ENCODE measurements at places on chromosomes 7 and 10. TPM values are rescaled to one million over a fixed set of nuclear protein-coding genes. Genes with fewer than 3 reads are reported as not detected.

The POM121C gene
- 34.8 TPM for total RNA-seq

The RADIL gene
- total RNA-seq = 7.8 TPM

The OR2A2 gene
- not detected for total RNA-seq

The TAS2R41 gene
- total RNA-seq = not detected

The GPR15LG gene
- total RNA-seq = not detected

The SORCS1 gene
- total RNA-seq = 66.1 TPM

The ERV3-1 gene
- total RNA-seq = 49.9 TPM

The WDR86 gene
- total RNA-seq = 19.7 TPM

The KEL gene
- 5.1 TPM for total RNA-seq

The PPP1R3C gene
- 69.8 TPM for total RNA-seq

The FAM241B gene
- total RNA-seq = 5.1 TPM

The DNA2 gene
- total RNA-seq = 10.2 TPM

The ZNF33A gene
- total RNA-seq = 86.0 TPM

The PILRA gene
- 1.8 TPM for total RNA-seq

The NEBL gene
- 45.6 TPM for total RNA-seq

The PRPS1L1 gene
- total RNA-seq = not detected

The TBXAS1 gene
- total RNA-seq = 5.9 TPM

The WNT8B gene
- total RNA-seq = 0.16 TPM

The NPFFR1 gene
- total RNA-seq = 9.1 TPM

The HYAL4 gene
- not detected for total RNA-seq

The GRM3 gene
- 7.2 TPM for total RNA-seq

Measured in camera-type eye (tissue), 1 donor.